ENCODE measurements at places on chromosomes 2 and 18. TPM values are rescaled to one million over a fixed set of nuclear protein-coding genes. Genes with fewer than 3 reads are reported as not detected.

- no peaks in the 10 kb centered on the region for H3K27me3 ChIP-seq
- H3K4me1 ChIP-seq, result no peaks in the 10 kb centered on the region
- DNase-seq, result no peak
- H3K27ac ChIP-seq, result peak overlapping the region; percentile 37
- H3K4me3 ChIP-seq, result no peak overlapping the region
- no peaks in the 10 kb centered on the region for H3K36me3 ChIP-seq
Observed at GRCh38 chr2:100785626-100786296, 34.2 kb upstream of the NPAS2 start.

- DNase-seq, result peak; percentile 87
- H3K36me3 ChIP-seq, result no peaks in the 10 kb centered on the region
- no peak overlapping the region for H3K4me3 ChIP-seq
- H3K27me3 ChIP-seq, result no peaks in the 10 kb centered on the region
- H3K4me1 ChIP-seq, result no peaks in the 10 kb centered on the region
Observed at GRCh38 chr2:67260343-67261277, 136.5 kb upstream of the ETAA1 start.

DNA sequence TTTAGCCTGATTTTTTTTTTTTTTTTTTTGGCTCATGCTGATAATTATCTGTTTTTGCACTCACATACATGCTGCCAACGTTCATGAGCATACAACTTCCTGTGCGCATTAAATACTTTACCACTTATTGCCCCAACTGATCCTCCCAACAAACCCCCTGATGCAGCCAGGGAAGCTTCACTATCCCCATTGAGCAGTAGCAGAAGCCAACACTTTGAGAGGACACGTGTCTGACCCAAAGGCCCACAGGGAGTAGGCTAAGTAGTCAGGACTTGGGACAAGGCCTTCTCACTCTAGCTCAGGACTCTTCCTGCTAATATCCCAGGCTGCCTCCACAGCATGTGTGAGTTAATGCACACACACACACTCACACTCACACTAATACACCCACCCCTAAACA, 36.2 kb upstream of the MAT2A start:
- H3K27ac ChIP-seq, result peak overlapping the region; percentile 69
- H3K4me1 ChIP-seq, result peaks cover 67% of the 10 kb centered on the region
- H3K27me3 ChIP-seq, result no peaks in the 10 kb centered on the region
- no peak overlapping the region for H3K4me3 ChIP-seq
- no peaks in the 10 kb centered on the region for H3K36me3 ChIP-seq
- no peak for DNase-seq

GRCh38 chr18:5237083-5237722, 40.1 kb upstream of the AKAIN1 start:
- peak overlapping the region; percentile 98 for H3K27ac ChIP-seq
- peak overlapping the region; percentile 68 for H3K4me3 ChIP-seq
- no peaks in the 10 kb centered on the region for H3K4me1 ChIP-seq
- DNase-seq, result peak; percentile 61
- no peaks in the 10 kb centered on the region for H3K27me3 ChIP-seq

The TWIST2 gene
- 26.1 TPM for total RNA-seq

The TEX44 gene
- total RNA-seq, result not detected

The ANKRD39 gene
- total RNA-seq, result 12.2 TPM

The ALPI gene
- total RNA-seq, result not detected

The DSC2 gene
- 19.3 TPM for total RNA-seq
